T-helper 17 cell (primary cell): ENCODE measurements at places on chromosomes 13 and 19.

GRCh38 chr13:25602176-25602575 lies 230.4 kb downstream of the ATP8A2 start:
- no peak overlapping the region for H3K27ac ChIP-seq
- no peak overlapping the region for H3K4me3 ChIP-seq
- no peak for DNase-seq
- peaks cover 2% of the 10 kb centered on the region for H3K36me3 ChIP-seq
- H3K4me1 ChIP-seq, result no peaks in the 10 kb centered on the region
- H3K27me3 ChIP-seq, result peaks cover 41% of the 10 kb centered on the region

DNA sequence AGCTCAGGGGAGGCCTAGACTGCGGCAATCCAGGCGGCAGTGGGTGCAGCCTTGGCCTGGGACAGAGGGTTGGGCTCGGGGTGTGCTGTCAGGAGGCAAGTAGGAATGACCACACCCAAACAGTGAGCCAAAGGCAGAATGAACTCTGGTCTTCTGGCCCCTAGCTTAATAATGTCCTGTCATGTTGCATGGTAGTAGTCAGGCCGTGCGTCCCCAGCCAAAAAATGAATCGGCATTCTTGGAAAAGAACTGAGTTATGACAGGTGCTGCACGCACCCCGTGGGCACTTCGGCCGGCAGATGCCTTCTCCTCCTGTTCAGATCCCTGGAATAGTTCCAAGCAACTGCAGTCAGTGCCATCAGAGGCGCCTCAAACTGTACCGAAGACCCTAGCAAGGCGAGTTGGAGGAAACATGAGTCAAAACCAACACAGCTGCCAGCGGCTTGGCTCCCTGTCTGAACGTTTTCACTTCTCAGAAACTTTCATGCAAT lies 55.9 kb downstream of the ATP7B start:
- no peak overlapping the region for H3K27ac ChIP-seq
- DNase-seq, result no peak
- peaks cover 5% of the 10 kb centered on the region for H3K27me3 ChIP-seq
- peaks cover 5% of the 10 kb centered on the region for H3K36me3 ChIP-seq
- no peak overlapping the region for H3K4me3 ChIP-seq

DNA sequence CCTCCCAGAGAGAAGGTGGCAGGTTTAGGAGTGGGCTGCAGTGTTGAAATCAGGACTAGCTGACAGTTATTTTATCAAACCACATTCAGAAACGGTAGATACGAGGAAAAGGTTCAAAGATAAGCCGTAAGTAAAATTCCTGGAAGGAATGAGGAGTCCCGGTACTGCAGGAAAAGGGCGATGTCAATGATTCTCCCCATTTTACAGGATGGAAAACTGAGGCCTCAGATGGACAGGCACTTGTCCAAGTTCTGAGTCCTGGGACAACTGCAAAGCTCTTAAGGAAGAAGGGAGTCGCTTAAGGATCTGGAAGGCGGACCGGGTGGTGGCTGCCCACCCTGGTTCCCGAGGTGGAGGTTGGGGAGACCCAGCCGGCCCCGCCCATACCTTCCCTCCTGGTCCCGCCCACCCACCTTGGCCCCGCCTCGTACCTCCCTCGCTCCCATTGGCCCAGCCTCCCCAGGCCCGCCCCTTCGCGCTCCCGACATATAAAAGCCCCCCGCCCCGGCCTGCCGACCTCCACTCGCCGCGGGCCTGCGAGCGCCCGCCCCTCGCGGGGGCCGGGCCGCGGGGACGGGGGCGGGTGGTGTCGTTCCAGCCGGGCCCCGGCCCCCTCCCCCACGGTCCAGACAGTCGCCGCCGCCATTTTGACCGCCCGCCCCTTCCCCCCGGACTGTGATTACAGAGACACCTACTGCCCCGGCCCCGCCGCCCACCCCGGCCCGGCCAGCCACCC lies 603 bp downstream of the RFX1 start:
- H3K36me3 ChIP-seq, result no peaks in the 10 kb centered on the region
- H3K4me1 ChIP-seq, result peaks cover 42% of the 10 kb centered on the region
- H3K4me3 ChIP-seq, result peak overlapping the region; percentile 93
- no peaks in the 10 kb centered on the region for H3K27me3 ChIP-seq

GRCh38 chr13:28339419-28339818 lies 155.5 kb downstream of the FLT1 start:
- H3K27ac ChIP-seq, result no peak overlapping the region
- no peak for DNase-seq
- peaks cover 68% of the 10 kb centered on the region for H3K27me3 ChIP-seq
- peaks cover 11% of the 10 kb centered on the region for H3K36me3 ChIP-seq
- peaks cover 3% of the 10 kb centered on the region for H3K4me1 ChIP-seq

DNA sequence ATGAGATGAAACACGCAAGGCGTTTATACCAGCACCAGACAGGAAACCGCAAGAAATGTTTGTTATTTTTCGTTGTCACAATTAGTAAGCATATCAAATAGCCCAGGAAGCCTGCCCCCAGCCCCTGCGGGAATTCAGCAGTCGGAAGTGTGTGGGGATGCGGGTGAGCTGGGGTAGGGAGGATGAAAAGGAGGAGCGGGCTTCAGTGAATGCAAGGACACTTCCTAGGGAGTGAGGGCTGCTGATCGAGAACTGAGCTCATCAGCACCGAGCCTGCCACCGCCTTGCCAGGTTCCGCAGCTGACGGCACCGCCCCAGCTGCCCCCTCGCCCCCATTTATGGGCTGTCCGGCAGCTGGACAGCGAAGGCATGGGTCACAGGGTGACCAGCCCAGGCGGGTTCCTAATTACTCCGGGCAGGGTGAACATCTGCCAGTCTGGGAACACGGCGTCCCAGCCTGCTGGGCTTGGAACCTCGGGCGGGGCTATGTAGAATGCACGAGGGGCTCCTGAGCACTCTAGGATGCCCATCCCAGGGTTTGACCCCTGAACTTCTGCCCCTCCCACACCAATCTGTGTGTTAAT lies 1.6 kb upstream of the BEST2 start:
- no peak overlapping the region for H3K4me3 ChIP-seq
- no peak for DNase-seq
- peaks cover 8% of the 10 kb centered on the region for H3K4me1 ChIP-seq
- no peak overlapping the region for H3K27ac ChIP-seq
- peaks cover 9% of the 10 kb centered on the region for H3K36me3 ChIP-seq

DNA sequence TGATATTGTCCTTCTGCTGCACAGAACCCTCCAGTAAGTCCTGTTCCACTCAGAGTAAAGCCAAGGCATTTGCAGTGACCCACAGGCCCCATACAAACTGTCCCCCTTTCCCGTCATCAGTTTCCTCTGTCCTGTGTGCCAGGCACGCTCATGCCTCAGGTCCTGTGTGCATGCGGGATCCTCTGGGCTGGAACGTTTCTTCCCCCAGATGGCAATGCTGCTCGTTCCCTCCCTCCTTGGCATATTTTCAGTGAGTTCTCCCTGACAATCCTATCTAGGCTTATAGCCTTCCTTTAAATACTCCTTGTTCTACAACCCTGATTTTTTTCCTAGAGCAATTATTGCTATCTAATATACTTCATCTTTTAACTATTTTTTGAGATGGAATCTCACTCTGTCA lies 5.7 kb downstream of the OPA3 start:
- H3K4me1 ChIP-seq, result peaks cover 15% of the 10 kb centered on the region
- H3K36me3 ChIP-seq, result no peaks in the 10 kb centered on the region
- no peaks in the 10 kb centered on the region for H3K27me3 ChIP-seq

DNA sequence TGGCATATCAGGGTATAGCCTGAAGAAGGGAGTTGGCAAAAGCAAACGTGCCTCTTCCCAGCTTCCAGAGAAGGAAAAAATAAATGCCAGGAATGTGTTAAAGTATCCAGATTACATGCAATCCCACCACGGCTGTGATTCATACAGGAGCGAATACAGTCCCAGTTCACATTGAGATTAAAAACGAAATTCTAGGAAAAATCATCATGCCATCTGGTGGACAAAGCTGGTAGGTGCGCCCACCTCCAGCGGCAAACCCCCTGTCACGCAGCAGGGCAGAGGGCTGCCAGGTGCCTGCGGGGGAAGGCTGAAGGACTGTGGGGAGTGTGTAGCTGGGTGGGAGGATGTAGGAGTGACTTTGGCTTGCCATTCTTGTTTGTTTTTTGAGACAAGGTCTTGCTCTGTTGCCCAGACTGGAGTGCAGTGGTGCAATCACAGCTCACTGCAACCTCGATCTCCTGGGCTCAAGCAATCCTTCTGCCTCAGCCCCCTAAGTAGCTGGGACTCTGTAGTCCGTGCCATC lies 6.4 kb upstream of the DMWD start:
- H3K4me1 ChIP-seq, result peaks cover 11% of the 10 kb centered on the region
- no peaks in the 10 kb centered on the region for H3K36me3 ChIP-seq
- H3K4me3 ChIP-seq, result no peak overlapping the region
- no peak overlapping the region for H3K27ac ChIP-seq
- DNase-seq, result peak; percentile 42

DNA sequence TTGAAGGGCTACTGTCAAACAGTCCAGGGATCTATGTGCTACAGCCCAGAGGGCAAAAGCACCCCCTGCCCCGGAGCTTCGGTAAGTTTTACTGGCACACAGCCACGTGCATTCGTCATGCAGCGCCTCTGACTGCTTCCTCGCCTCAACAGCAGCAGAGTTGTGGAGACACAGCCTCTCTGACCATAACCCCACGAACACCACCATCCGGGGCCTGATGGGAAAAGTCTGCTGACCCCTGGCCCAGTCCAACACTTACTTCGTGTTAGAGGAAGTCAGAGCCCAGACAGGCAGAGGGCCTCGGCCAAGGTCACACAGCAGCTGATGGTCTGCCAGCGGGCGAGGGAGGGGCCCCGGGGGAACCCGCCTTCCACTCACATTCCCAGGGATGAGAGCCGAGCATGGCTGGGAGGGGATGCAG lies 5.1 kb downstream of the CBARP start:
- H3K4me1 ChIP-seq, result no peaks in the 10 kb centered on the region
- H3K27ac ChIP-seq, result no peak overlapping the region
- no peaks in the 10 kb centered on the region for H3K36me3 ChIP-seq

DNA sequence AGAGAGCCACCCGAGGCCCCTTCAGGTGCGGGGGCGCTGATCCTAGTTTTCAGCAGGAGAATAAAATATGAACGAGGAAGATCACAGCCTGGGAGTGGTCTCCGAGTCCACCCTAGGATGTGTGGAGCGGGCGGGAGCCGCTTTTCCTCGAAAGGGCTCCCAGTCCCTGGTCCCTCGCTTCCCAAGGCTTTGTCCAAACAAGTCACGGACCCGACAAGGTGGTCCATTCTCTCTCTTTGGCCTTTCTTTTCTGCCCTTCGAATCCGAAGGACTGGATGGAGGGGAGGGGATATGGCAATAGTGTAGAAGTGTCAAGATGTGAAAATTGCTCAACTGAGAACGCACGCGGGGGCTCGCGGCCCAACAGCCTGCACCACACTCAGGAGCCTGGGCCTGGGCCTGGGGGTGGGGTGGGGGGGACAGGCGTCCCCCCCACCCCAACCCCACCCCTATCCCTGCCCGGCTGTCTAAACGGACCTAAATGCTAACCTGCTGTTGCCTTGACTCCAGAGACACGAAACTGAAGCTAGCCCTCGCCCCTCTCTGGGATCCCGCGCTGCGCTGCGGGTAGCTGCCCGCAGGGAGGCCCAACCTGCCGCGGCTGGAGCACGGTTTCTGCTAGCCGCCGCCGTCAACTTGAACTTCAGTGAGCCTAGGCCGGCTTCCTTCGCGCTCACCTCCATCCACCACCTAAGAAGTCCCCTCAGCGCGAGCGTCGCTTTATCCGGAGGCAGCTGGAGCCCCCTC lies 7.1 kb downstream of the ZIC2 start:
- H3K36me3 ChIP-seq, result peaks cover 3% of the 10 kb centered on the region
- H3K4me1 ChIP-seq, result peaks cover 12% of the 10 kb centered on the region
- peak overlapping the region; percentile 85 for H3K27ac ChIP-seq
- H3K27me3 ChIP-seq, result peaks cover 90% of the 10 kb centered on the region
- peak; percentile 11 for DNase-seq

DNA sequence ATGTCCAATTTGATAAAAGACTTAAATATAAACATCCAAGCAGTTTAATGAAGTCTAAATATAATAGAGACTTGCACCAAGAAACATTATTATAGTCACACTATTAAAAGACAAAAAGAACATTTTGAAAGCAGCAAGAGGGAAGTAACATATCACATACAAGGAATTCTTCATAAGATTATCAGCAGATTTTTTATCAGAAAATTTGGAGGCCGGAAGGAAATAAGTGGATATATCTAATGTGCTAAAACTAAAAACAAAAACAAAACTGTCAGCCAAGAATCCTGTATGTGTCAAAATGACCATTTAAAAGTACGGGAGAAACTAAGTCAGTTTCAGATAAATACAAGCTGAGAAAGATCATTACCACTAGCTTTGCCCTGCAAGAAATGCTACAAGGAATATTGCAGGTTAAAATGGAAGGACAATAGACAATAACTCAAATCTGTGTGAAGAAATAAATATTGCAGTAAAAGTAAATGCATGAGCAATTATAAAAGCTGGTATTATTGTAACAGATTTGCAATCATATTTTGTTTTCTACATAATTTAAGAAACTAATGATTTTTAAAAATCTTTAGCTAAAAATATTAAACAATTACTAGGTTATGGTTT lies 1665.9 kb upstream of the PCDH20 start:
- no peaks in the 10 kb centered on the region for H3K36me3 ChIP-seq
- no peaks in the 10 kb centered on the region for H3K4me1 ChIP-seq
- no peak for DNase-seq
- no peaks in the 10 kb centered on the region for H3K27me3 ChIP-seq

- H3K4me1 ChIP-seq, result no peaks in the 10 kb centered on the region
- no peak overlapping the region for H3K4me3 ChIP-seq
- H3K36me3 ChIP-seq, result no peaks in the 10 kb centered on the region
Observed at GRCh38 chr19:13461536-13461935, 44.7 kb downstream of the CACNA1A start.

GRCh38 chr13:52925775-52926285 lies 77.4 kb upstream of the PCDH8 start:
- no peaks in the 10 kb centered on the region for H3K36me3 ChIP-seq
- no peak overlapping the region for H3K4me3 ChIP-seq
- DNase-seq, result no peak
- H3K4me1 ChIP-seq, result peaks cover 3% of the 10 kb centered on the region

GRCh38 chr13:60572003-60572798 lies 175.2 kb downstream of the TDRD3 start:
- no peaks in the 10 kb centered on the region for H3K27me3 ChIP-seq
- no peak overlapping the region for H3K4me3 ChIP-seq
- no peaks in the 10 kb centered on the region for H3K4me1 ChIP-seq
- peaks cover 8% of the 10 kb centered on the region for H3K36me3 ChIP-seq
- no peak for DNase-seq

GRCh38 chr13:36366031-36366430 lies 19.8 kb upstream of the SPART start:
- no peaks in the 10 kb centered on the region for H3K4me1 ChIP-seq
- H3K36me3 ChIP-seq, result peaks cover 7% of the 10 kb centered on the region
- H3K27me3 ChIP-seq, result peaks cover 20% of the 10 kb centered on the region
- H3K4me3 ChIP-seq, result no peak overlapping the region
- no peak overlapping the region for H3K27ac ChIP-seq

GRCh38 chr19:57037556-57037955 lies 82.2 kb upstream of the USP29 start:
- no peaks in the 10 kb centered on the region for H3K36me3 ChIP-seq
- H3K4me1 ChIP-seq, result no peaks in the 10 kb centered on the region
- no peak for DNase-seq
- no peak overlapping the region for H3K4me3 ChIP-seq

GRCh38 chr13:20924758-20925394 lies 22.3 kb upstream of the XPO4 start:
- peak; percentile 44 for DNase-seq
- H3K4me3 ChIP-seq, result no peak overlapping the region
- no peak overlapping the region for H3K27ac ChIP-seq
- peaks cover 2% of the 10 kb centered on the region for H3K4me1 ChIP-seq
- H3K27me3 ChIP-seq, result no peaks in the 10 kb centered on the region
- no peaks in the 10 kb centered on the region for H3K36me3 ChIP-seq

GRCh38 chr13:99335603-99336002 lies 28.4 kb upstream of the GPR183 start:
- no peaks in the 10 kb centered on the region for H3K27me3 ChIP-seq
- H3K4me3 ChIP-seq, result peak overlapping the region; percentile 28
- peaks cover 52% of the 10 kb centered on the region for H3K4me1 ChIP-seq
- H3K36me3 ChIP-seq, result peaks cover 8% of the 10 kb centered on the region
